ENCODE measurements at places on chromosomes 2 and 18. TPM values are rescaled to one million over a fixed set of nuclear protein-coding genes. Genes with fewer than 3 reads are reported as not detected.

TMEFF2 gene
- total RNA-seq: 2.3 TPM

POTEJ gene
- total RNA-seq: not detected

PRSS56 gene
- total RNA-seq: not detected

ARHGAP28 gene
- 10.5 TPM for total RNA-seq

TMEM247 gene
- not detected for total RNA-seq

IL37 gene
- not detected for total RNA-seq

DNA sequence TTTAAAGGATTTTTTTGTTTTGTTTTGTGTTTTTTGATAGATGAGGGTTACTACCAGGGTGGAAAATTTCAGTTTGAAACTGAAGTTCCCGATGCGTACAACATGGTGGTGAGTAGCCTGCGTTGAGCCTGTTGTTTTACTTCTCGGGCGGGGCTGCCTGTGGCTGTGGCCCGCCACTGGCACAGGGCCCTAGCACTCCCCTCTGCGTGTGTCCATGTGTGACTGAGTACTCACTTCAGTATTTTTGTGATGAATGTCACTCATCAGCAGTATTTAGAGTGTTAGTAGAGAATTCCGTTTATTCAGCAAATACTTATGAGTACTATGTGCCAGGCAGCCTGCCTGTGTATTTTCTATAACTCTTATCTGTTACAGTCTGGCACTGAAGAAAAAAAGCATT, 44.3 kb upstream of the SCLY start:
- no peak overlapping the region for H3K27ac ChIP-seq
- no peak overlapping the region for H3K4me3 ChIP-seq
- no peaks in the 10 kb centered on the region for H3K4me1 ChIP-seq
- H3K27me3 ChIP-seq: no peaks in the 10 kb centered on the region
- H3K36me3 ChIP-seq: peaks cover 5% of the 10 kb centered on the region

GRCh38 chr2:27551514-27551913, 31.3 kb upstream of the ZNF512 start:
- no peak overlapping the region for H3K27ac ChIP-seq
- DNase-seq: no peak
- no peak overlapping the region for H3K4me3 ChIP-seq
- H3K4me1 ChIP-seq: no peaks in the 10 kb centered on the region
- peaks cover 3% of the 10 kb centered on the region for H3K36me3 ChIP-seq
- peaks cover 23% of the 10 kb centered on the region for H3K27me3 ChIP-seq

DNA sequence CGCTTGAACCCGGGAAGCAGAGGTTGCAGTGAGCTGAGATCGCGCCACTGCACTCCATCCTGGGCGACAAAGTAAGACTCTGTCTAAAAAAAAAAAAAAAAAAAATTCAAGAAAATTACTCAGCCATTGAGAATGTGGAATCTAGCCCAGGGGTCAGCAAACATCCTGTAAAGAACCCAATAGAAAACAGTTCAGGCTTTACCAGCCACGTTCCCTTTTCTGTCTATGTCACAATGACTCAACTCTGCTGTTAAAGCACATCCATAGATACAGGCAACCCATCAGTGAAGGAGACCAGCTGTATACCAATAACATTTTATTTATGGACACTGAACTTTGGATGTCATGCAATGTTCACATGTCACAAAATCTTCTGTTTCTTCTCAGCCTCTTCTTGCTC, 435.6 kb upstream of the GYPC start:
- H3K27ac ChIP-seq: no peak overlapping the region
- no peaks in the 10 kb centered on the region for H3K27me3 ChIP-seq
- H3K4me1 ChIP-seq: no peaks in the 10 kb centered on the region

DNA sequence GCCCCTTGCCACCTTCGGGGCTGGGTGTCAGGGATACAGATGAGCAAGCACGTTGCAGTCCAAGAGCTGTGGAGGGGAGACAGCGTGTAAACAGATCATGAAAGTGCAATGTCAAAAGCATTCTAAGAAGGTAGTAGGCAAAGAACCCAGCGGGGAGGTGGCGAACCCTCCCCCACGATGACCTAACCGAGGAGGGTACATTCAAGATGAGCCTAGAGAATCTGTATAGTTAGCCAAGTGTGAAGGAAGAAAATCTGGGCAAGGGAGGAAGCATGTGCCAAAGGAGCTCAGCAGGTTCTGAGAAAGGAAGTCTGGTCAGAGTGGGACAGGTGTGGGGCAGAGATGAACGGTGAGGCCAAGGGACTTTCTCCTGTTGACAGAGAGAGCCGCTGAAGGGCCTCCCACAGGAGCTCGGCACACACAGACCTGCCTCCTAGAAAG, 106.9 kb downstream of the SP3 start:
- H3K4me1 ChIP-seq: peaks cover 15% of the 10 kb centered on the region
- H3K27me3 ChIP-seq: no peaks in the 10 kb centered on the region
- no peak for DNase-seq
- no peak overlapping the region for H3K27ac ChIP-seq
- no peaks in the 10 kb centered on the region for H3K36me3 ChIP-seq
- no peak overlapping the region for H3K4me3 ChIP-seq

DNA sequence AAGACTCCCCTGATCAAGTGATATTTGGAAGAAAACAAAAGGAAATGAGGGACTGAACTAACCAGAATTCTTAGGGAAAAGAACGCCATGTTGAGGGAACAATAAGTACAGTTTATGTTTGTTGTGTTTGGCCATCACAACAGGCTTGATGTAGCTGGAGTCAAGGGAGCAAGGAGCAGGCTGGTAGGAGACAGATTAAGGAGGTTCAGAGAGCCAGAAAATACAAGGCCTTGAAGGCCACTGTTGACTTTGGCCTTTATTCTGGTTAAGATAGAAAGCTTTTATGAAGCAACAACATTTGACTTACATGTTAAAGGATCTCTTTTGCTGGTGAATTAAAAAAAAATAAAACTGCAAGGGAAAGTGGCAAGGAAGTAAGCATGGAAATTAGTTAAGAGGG, 754.1 kb upstream of the SLC8A1 start:
- no peak overlapping the region for H3K4me3 ChIP-seq
- peaks cover 8% of the 10 kb centered on the region for H3K4me1 ChIP-seq
- DNase-seq: no peak
- no peaks in the 10 kb centered on the region for H3K27me3 ChIP-seq
- H3K36me3 ChIP-seq: no peaks in the 10 kb centered on the region

GRCh38 chr2:16179701-16180416, 239.5 kb downstream of the MYCN start:
- no peaks in the 10 kb centered on the region for H3K27me3 ChIP-seq
- DNase-seq: peak; percentile 44

DNA sequence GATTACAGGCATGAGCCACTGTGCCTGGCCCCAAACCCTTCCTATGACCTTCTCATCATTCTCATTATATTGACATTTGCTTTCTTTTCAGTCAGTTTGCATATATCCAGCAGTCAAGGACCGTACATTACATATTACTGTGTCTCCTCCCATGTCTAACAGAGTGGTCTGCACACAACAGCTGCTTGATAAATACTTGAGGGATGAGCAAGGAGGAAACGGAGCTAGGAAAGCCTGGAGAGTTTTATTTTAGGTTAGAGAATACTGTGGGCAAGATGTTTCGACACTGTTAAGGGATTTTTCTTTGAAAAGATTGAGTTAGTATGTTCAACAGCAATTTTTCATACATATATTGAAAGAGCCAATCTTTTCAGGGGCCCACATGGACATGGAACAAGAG, 76.2 kb upstream of the CHRNA1 start:
- no peaks in the 10 kb centered on the region for H3K36me3 ChIP-seq
- no peaks in the 10 kb centered on the region for H3K27me3 ChIP-seq
- H3K4me1 ChIP-seq: peaks cover 51% of the 10 kb centered on the region
- no peak overlapping the region for H3K4me3 ChIP-seq

Data from WTC11 (cell line).